HCT116 (cell line): ENCODE measurements at places on chromosomes 2 and 18. TPM values are rescaled to one million over a fixed set of nuclear protein-coding genes. Genes with fewer than 3 reads are reported as not detected.

DNA sequence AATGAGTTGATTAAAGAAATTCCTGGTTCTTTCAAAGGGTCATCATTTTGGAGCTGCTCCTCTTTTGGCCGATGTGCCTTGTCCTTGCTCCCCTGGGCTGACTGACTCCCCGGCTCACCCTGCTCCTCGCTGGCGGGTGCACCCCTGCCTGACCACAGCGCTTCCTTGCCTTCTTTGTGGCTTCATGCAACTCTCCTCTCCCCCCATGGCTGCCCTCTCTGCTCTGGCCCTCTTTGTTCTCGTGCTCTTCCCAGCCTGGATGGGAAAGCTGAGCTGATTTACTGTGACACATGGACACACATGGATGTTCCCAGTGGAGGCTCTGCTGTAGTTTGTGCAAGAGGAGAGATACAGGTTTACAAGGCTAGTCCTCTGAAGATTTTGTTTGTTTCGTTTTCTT, 234.6 kb downstream of the HAUS1 start:
- no peak for DNase-seq

DNA sequence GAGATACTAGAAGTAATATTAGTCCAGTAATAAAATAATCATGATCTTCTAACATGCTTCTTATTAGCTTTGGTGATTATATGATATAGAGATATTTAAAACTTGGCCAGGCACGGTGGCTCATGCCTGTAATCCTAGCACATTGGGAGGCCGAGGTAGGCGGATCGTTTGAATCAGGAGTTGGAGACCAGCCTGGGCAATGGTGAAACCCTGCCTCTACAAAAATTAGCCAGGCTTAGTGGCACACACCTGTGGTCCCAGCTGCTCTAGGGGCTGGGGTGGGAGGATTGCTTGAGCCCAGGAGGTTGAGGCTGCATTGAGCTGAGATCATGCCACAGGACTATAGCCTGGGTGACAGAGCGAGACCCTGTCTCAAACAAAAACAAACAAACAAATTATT, 87.0 kb downstream of the WDR7 start:
- DNase-seq: no peak

GRCh38 chr2:81084101-81084500, 779.5 kb upstream of the LRRTM1 start:
- no peak for DNase-seq

- DNase-seq: peak; percentile 64
Observed at GRCh38 chr18:31424383-31424988, 23.1 kb upstream of the DSG3 start.

DNA sequence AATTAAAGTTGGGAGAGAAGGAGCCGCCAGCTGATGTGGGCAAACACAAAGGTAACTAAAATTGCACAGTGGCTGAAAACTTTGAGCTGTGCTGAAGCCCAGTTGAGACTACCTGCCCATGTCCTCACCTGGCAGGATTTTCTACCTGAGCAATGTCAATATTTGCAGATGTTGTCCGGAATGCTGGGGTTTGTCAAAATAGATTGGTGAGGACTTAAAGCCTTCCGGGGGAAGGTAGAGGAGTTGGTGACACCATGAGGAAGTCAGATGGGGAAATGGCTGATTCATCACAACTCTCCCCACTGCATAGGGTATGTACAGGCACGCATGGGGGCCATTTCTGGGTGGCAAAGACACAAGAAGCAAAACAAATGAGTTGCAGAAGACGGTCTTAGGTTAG, 114.9 kb downstream of the ALK start:
- no peak for DNase-seq

- no peak for DNase-seq
Observed at GRCh38 chr2:178819147-178819875, 12.1 kb upstream of the TTN start.

GRCh38 chr2:105134081-105134480, 96.2 kb downstream of the MRPS9 start:
- DNase-seq: no peak

GRCh38 chr2:233048569-233049193, 11.5 kb upstream of the INPP5D start:
- no peak for DNase-seq

DNA sequence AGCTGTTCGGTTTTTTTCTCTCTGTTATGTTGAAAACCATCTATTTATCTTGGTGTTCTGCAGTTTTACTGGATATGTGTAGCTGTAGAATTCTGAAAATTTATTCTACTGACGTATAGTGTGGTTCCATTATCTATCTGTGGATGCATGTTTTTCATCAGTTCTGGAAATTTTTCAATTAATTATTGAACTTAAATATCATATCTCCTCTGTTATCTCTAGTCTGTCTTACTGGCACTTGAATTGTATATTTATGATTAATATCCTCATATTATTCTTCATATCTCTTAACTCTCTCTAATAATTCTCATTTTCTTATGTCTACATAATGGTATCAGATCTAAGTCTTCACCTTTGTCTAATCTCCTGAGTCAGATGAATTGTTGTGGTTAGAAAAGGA, 501.7 kb downstream of the STK39 start:
- no peak for DNase-seq

- no peak for DNase-seq
Observed at GRCh38 chr2:201520201-201520600, 68.7 kb downstream of the STRADB start.

GRCh38 chr18:54229421-54230059, 5.1 kb upstream of the MBD2 start:
- no peak for DNase-seq

DNA sequence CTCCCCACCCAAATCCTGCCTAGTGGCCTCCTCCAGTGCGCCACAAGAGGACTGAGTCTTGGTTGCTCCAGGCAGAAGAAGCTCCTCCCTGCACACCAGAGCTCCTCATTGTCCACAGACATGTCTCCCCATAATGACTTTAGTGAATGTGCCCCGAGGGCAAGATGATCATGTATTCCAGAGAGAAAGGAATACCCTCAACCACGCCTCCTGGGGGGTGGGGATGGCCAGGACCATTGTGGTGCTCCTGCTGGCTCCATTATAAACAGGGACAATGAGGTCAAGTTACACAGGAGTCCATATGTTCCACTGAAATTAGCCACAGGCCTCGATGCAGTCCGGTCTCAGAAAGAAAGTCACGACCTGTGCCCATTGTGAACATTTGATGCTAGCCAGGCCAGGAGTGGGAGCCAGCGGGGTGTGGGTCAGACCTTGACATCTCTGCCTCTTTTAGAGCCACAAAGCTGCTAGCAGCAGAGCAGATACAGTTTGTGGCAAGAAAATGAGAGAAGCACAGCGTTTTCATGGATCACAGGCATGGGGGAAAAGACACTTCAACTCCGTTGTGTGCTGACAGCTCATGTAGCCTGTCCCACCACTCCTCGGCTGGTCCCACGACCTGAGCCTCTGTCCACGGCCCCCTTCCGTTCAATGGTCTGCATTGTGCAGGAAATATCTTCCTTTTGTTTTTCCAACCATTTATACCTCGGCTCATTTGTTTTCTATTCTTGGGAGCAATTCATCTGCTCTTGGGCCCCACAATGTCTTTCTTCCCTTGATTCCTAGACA, 70.7 kb upstream of the FZD7 start:
- no peak for DNase-seq

- DNase-seq: no peak
Observed at GRCh38 chr2:230601510-230601909, 111.1 kb upstream of the CAB39 start.

LRRC30 gene
- not detected for total RNA-seq

DSC2 gene
- total RNA-seq: 33.4 TPM

SLC5A7 gene
- total RNA-seq: not detected

GCKR gene
- not detected for total RNA-seq

SLC9A4 gene
- 0.07 TPM for total RNA-seq

CCDC74B gene
- total RNA-seq: 3.2 TPM

CYP26B1 gene
- total RNA-seq: 21.1 TPM

SIGLEC15 gene
- not detected for total RNA-seq
